Central memory CD4-positive, alpha-beta T cell (primary cell): ENCODE measurements at places on chromosomes 3 and 15.

DNA sequence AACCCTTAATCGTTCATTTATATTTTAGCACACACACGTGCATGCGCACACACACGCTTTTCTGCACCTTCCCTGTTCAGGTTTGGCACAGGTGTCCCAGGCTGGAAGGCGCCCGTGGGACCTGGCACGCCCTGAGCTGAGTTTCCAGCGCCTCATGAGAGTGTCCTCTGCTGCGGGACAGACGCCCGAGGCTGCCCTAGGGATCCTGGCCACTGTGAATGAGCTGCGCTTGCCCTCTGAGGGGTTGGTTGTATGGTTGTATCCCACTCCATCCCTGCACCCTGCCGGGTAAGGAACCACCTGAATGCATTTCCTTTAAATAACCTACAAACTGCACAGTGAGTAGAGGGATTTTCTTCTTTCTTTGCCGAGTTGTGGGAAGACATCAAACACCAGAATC, 12.2 kb upstream of the MEX3B start:
- DNase-seq = no peak

DNA sequence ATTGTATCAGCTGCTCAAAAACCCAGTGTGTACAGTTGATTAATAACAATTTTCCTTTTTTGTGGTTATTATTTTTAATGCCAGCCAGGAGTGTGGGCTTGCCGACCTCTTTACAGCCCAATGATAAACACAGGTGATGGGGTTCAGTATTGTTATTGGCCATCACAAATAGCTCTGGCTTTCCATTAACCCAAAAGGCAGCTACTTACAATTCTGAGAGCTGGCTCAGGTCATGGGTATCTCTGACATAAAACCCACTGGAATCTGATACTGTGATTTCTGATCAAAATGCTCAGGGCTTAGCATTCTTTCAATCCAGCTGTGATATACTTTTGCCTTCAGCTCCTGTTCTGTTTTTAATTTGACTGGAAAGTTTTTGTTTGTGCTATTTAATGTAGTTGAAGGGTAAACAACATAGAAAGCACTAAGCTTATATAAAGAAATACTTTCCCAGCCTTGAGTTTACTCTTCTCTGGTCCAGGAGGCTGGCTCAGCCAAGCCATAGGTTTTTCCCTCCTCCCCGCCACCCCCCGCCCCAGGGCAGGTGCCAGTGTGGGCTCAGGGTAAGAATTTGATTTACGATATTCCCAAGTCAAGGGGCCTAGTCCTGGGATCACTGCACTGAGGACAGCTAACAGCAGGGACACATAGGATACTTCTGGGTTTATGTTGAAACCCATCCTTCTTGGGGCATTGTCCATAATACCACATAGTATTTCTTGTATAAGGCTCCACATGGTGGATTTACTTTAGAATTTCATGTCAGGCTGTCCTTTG, 54.0 kb upstream of the MYZAP start:
- DNase-seq = no peak

- no peak for DNase-seq
Observed at GRCh38 chr3:81550415-81550814, 211.0 kb downstream of the GBE1 start.

GRCh38 chr3:197260491-197261163, 37.8 kb downstream of the DLG1 start:
- DNase-seq = no peak

DNA sequence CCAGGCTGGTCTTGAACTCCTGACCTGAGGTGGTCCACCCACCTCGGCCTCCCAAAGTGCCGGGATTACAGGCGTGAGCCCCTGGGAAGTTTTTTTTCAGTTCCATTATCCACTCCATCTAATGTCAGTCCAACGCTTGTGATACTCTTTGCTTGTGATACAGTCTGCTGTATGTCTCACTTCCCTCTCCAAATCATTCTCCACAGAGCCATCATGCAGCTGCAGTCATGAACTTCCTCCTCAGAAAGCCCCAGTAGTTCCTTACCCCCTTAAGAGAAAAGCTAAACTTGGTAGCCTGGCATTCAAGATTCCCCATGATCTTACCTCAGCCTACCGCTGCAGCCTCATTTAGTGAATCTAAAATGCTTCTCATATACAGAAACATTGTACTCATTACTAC, 2.3 kb downstream of the ARPC4 start:
- DNase-seq = no peak

DNA sequence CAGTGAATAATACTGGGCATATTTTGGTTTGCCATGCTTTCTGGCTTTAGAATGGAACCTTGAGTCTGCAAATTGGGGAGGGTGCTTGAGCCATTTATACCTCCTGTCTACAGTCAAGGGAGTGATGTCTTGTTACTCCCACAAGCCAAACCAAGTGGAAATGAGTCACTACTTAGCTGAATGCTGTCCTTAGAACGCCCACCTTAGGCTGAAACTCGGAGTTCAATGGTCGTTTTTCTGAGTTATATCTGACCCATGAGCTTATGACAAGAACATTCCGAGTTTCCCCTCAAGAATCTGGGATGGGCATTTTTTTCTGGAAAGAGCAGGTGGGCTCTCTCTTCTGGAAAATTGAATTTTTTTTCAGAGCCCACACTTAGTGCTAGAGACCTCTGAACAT, 17.4 kb upstream of the CLDN18 start:
- DNase-seq = no peak
